ENCODE measurements at places on chromosomes 5 and 9. TPM values are rescaled to one million over a fixed set of nuclear protein-coding genes. Genes with fewer than 3 reads are reported as not detected.

GRCh38 chr5:164433106-164433870 is 927.9 kb downstream of the MAT2B start:
- no peaks in the 10 kb centered on the region for H3K4me1 ChIP-seq
- no peaks in the 10 kb centered on the region for H3K36me3 ChIP-seq
- H3K27ac ChIP-seq = no peak overlapping the region
- H3K4me3 ChIP-seq = no peak overlapping the region

DNA sequence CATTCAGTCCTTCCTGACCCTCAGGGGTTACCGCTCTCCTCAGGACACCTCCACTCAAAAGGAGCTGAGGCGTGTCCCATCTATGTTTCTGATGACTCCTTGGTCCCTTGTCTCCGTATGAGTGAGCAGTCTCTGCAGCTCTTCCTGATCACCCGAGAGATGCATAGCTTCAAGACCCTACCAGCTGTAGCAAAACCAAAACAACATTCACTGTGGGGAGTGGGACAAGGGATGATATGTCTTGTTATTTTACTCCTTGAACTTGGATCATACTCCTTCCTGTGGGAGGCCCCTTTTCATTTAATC is 14.4 kb downstream of the GLDC start:
- no peaks in the 10 kb centered on the region for H3K27me3 ChIP-seq
- no peak overlapping the region for H3K27ac ChIP-seq
- no peak for DNase-seq
- H3K4me1 ChIP-seq = no peaks in the 10 kb centered on the region

DNA sequence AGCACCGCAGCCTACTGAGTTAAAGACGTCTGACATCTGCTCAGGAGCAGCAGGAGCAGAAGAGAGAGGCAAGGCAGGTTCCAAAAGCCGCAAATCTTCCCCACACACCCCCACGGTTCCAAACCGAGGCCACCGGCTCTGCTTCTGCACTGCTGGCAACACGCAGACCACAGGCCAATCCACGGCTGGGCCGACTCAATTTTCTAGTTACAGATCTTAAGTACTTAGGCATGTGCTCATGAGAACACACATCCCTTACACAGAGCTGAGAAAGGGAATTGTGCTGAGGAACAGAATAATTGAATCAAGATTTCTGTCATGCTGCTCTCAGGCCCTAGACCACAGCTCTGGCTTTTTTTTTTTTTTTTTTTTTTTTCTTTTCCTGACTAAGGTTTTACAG is 32.6 kb downstream of the PAX5 start:
- H3K27ac ChIP-seq = no peak overlapping the region
- peaks cover 74% of the 10 kb centered on the region for H3K27me3 ChIP-seq
- H3K36me3 ChIP-seq = no peaks in the 10 kb centered on the region
- H3K4me1 ChIP-seq = no peaks in the 10 kb centered on the region

The PCDHA4 gene
- 9.5 TPM for total RNA-seq

DNA sequence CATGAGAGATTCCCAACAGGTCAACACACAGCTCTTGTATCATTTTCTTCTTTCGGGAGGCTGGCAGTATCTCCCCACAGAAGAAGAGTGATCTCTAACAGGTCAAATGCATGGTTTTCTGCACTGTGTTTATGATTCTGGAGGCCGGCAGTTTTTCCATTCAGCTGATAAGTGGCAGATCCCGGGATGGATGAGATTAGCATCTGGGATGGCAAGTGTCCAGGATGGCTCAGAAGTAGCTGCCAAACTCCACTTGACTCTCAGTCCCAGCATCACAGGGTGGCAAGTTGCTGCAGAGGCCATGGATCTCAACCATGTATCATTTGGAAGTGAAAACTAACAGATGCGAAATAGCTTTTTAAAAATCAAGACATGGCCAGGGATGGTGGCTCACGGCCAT is 97.8 kb upstream of the SLC44A1 start:
- H3K4me3 ChIP-seq = no peak overlapping the region
- no peaks in the 10 kb centered on the region for H3K36me3 ChIP-seq
- DNase-seq = no peak
- peaks cover 8% of the 10 kb centered on the region for H3K4me1 ChIP-seq
- no peaks in the 10 kb centered on the region for H3K27me3 ChIP-seq

DNA sequence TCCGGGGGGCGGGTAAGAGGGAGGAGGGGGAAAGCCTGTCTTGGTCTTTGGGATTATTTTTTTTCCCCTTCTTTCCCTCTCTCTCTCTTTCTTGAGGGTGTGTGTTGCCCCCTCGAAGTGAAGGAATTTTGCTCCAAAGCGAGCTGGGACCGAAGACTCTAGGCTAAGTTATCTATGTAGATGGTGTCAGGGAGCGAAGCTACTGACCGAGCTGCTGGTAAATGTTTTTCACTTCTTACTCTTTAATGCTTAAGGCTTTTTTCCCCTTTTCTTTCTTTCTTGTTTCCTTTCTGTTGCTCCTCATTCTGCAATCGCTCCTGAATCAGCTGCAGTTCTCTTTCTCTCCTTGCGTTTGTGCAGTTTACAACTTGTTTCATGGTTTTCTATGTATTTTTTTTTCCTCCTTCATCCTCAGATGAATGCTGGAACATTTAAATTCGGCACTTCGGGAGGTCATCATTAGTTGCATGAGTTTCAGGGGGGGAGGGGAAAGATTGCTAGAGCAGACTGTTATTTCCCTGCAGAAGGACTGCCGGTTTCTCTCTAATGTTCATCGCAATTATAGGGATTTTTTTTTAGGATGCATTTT is 1312.0 kb upstream of the WWC1 start:
- no peaks in the 10 kb centered on the region for H3K36me3 ChIP-seq
- H3K27me3 ChIP-seq = no peaks in the 10 kb centered on the region
- no peak overlapping the region for H3K27ac ChIP-seq
- H3K4me1 ChIP-seq = peaks cover 3% of the 10 kb centered on the region
- DNase-seq = no peak

The POC5 gene
- total RNA-seq = 9.0 TPM

GRCh38 chr5:139869042-139869790 is 73.6 kb downstream of the PSD2 start:
- no peak overlapping the region for H3K4me3 ChIP-seq
- peaks cover 13% of the 10 kb centered on the region for H3K27me3 ChIP-seq
- H3K4me1 ChIP-seq = no peaks in the 10 kb centered on the region
- H3K27ac ChIP-seq = no peak overlapping the region
- DNase-seq = no peak

The CHSY3 gene
- total RNA-seq = 11.9 TPM

The PCDH1 gene
- total RNA-seq = 9.1 TPM

DNA sequence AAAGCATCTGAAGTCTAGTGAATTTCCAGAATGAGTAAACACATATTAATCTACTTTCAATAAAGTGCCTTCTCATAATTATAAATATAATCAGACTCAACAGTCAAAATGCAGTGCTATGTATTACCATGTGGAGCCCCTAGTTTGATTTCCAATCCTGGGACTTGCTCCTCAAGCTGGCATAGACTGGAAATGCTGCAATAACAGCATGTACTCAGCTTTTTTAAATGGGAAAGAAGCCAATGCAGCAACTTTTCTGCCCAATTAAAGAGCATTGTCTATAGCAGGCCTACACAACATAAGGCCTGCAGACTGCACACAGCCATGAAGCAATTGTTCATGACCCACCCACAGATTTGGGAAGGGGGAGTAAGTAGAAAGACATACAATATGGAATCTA is 103.2 kb downstream of the NR2F1-AS1 start:
- DNase-seq = no peak
- H3K27ac ChIP-seq = no peak overlapping the region
- no peak overlapping the region for H3K4me3 ChIP-seq
- H3K27me3 ChIP-seq = no peaks in the 10 kb centered on the region
- H3K36me3 ChIP-seq = no peaks in the 10 kb centered on the region

The OR13C5 gene
- not detected for total RNA-seq

The PCDH12 gene
- not detected for total RNA-seq

- peaks cover 29% of the 10 kb centered on the region for H3K4me1 ChIP-seq
- no peak overlapping the region for H3K27ac ChIP-seq
- H3K27me3 ChIP-seq = peaks cover 4% of the 10 kb centered on the region
- peaks cover 2% of the 10 kb centered on the region for H3K36me3 ChIP-seq
- DNase-seq = peak; percentile 56
- no peak overlapping the region for H3K4me3 ChIP-seq
These were observed 2.5 kb upstream of the TCF7 start for GRCh38 chr5:134111741-134112647.

GRCh38 chr9:134566196-134566847 is 75.3 kb upstream of the COL5A1 start:
- DNase-seq = no peak
- no peaks in the 10 kb centered on the region for H3K27me3 ChIP-seq
- H3K27ac ChIP-seq = no peak overlapping the region
- no peaks in the 10 kb centered on the region for H3K36me3 ChIP-seq
- H3K4me3 ChIP-seq = no peak overlapping the region
- H3K4me1 ChIP-seq = peaks cover 13% of the 10 kb centered on the region

DNA sequence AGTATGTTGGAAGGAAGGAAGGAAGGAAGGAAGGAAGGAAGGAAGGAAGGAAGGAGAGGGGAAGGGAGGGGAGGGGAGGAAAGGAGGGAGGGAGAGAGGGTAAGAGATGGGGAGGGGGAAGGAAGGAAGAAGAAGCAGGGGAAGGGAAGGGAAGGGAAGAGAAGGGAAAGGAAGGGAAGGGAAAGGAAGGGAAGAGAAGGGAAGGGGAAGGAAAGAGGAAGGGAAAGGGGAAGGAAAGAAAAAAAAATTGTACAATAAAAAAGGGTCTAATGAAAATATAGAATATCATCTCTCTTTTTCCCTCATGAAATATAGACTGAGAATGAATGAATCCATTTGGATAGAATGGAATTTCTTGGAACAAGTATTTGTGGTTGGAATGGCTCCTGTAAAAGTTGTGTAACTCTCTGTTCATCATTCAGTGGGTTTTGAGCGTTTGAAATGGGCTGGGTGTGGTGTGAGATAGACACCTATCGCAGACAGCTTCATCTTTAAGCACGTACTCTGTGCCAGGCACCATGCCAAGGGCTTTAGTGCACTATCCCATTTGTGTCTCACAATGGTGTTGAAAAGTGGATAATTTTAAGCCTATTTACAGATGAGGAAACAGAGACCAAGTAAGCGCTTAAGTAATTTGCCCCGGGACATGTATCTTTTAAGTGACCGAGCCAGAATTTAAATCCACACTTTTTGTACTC is 11.6 kb upstream of the PAPPA start:
- no peak overlapping the region for H3K27ac ChIP-seq
- no peak overlapping the region for H3K4me3 ChIP-seq
- peak; percentile 63 for DNase-seq
- no peaks in the 10 kb centered on the region for H3K27me3 ChIP-seq
- peaks cover 10% of the 10 kb centered on the region for H3K4me1 ChIP-seq
- no peaks in the 10 kb centered on the region for H3K36me3 ChIP-seq

DNA sequence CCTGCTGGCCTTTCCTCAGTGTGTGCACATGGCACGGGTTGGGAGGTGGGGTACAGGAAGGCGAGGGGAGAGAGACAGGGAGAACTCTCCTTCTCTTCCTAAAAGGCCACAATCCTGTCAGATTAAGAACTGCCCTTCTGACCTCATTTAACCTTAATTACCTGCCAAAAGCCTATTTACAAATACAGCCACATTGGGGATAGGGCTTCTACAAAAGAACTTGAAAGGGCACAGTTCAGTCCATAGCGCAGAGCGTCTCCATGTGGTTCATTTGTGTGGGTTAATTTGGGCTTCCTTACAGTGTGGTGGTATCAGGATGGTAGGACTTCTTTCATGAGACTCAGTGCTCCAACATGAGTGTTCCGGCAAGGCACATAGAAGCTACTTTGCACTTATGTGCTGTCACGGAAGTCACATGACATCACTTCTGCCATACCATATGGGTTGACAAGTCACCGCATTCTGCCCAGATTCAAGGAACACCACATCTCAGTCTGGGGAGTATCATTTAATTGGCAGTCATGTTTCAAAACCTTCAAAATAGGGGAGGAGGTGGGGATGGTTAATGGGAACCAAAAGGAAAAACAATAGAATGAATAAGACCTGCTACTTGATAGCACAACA is 46.8 kb downstream of the NLN start:
- no peak for DNase-seq
- no peaks in the 10 kb centered on the region for H3K27me3 ChIP-seq
- no peaks in the 10 kb centered on the region for H3K36me3 ChIP-seq
- peak overlapping the region; percentile 72 for H3K27ac ChIP-seq

DNA sequence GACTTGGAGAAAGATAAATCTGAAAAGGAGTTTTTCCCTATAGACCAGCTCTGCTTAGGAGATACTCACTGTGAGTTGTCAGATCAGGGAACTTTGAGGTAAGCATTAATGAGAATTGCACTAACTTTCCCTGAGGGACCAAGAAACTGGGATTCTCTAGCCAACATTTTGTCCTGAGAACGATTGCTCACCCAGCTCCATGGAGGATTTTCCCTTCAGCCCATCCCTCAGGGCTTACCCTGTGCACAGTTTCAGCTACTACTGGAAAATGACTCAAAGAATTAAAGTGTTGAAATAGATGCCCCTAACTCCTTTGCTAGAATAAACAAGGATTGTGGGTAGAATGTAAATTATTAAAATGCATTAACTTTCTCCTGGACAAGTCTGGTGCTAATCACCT is 237.2 kb upstream of the IL12B start:
- no peaks in the 10 kb centered on the region for H3K36me3 ChIP-seq
- H3K27me3 ChIP-seq = no peaks in the 10 kb centered on the region
- no peaks in the 10 kb centered on the region for H3K4me1 ChIP-seq
- DNase-seq = no peak
- no peak overlapping the region for H3K27ac ChIP-seq
- H3K4me3 ChIP-seq = no peak overlapping the region

- H3K4me1 ChIP-seq = peaks cover 7% of the 10 kb centered on the region
- no peaks in the 10 kb centered on the region for H3K27me3 ChIP-seq
- no peak overlapping the region for H3K27ac ChIP-seq
- no peaks in the 10 kb centered on the region for H3K36me3 ChIP-seq
- DNase-seq = peak; percentile 55
These were observed 34.2 kb upstream of the GRPEL2 start for GRCh38 chr5:149310947-149311658.

- peak overlapping the region; percentile 97 for H3K4me3 ChIP-seq
- H3K36me3 ChIP-seq = no peaks in the 10 kb centered on the region
- peak overlapping the region; percentile 98 for H3K27ac ChIP-seq
- no peak for DNase-seq
These were observed 899 bp upstream of the RAPGEF6 start for GRCh38 chr5:131635684-131636572.

GRCh38 chr9:132708769-132709430 is 38.6 kb downstream of the GTF3C4 start:
- H3K27me3 ChIP-seq = peaks cover 9% of the 10 kb centered on the region
- H3K27ac ChIP-seq = no peak overlapping the region
- no peaks in the 10 kb centered on the region for H3K4me1 ChIP-seq
- no peak for DNase-seq

The SLC36A2 gene
- total RNA-seq = not detected

The PKD2L2 gene
- not detected for total RNA-seq

DNA sequence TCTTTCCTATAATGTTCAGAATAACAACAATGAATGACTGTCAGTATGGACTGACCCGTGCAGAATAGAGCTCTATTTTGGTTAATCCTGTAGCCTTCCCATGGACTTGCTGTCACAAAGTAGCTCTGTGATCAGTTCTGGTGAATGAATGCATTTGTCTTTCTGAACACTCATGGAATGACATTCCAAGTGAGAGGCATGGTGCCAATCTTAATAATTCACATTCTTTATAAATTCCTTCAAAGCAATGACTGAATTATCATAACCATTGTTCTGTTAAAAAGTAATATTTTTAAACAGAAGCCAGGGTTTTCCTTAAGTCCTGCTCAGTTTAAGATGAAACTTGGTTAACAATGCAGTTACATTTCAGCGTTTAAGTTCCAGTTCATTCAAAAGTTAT is 360.5 kb downstream of the ICE1 start:
- no peak overlapping the region for H3K27ac ChIP-seq
- DNase-seq = no peak
- H3K27me3 ChIP-seq = no peaks in the 10 kb centered on the region
- H3K4me3 ChIP-seq = no peak overlapping the region
- H3K4me1 ChIP-seq = no peaks in the 10 kb centered on the region

GRCh38 chr9:3434594-3434993 is 91.2 kb downstream of the RFX3 start:
- DNase-seq = no peak
- H3K4me3 ChIP-seq = no peak overlapping the region
- no peaks in the 10 kb centered on the region for H3K4me1 ChIP-seq
- H3K27me3 ChIP-seq = no peaks in the 10 kb centered on the region

Data from astrocyte (in vitro differentiated cells and primary cell).